ENCODE measurements at places on chromosomes 3 and 15. TPM values are rescaled to one million over a fixed set of nuclear protein-coding genes. Genes with fewer than 3 reads are reported as not detected.

The PAK6 gene
- total RNA-seq = 7.9 TPM

GRCh38 chr3:123292321-123293310 is 90.9 kb downstream of the SEC22A start:
- no peak for DNase-seq

The C3orf85 gene
- not detected for total RNA-seq

- DNase-seq = peak; percentile 34
Observed at GRCh38 chr3:121942116-121942786, 48.0 kb downstream of the SLC15A2 start.

DNA sequence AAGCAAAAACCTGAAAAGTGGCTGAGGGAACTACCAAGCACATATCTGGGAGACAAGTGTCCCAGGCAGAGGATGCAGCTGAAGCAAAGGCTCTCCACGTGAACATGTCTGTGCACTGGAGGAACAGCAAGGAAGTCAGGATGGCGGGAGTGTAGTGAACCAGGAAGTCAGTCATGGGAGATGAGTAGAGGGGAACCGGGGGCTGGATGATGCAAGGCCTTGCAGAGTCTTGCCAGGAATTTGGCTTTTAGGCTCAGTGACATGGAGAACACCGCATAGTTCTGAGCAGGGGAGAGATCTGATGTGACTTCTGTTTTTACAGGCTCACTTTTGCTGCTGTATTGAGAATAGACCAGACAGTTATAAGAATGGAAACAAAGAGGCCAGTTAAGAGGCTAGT is 19.0 kb downstream of the C2CD4A start:
- no peak for DNase-seq

The SYNPR gene
- total RNA-seq = not detected

Measured in mucosa of gallbladder (tissue), 1 donor.